NCI-H2081 treated with DMSO at 0.1 percent for 48 hours (cell line): ENCODE measurements at places on chromosomes 5 and 9.

GRCh38 chr9:108812396-108813025, 43.3 kb downstream of the ACTL7B start:
- DNase-seq: no peak

- DNase-seq: no peak
Measured at GRCh38 chr9:128056887-128057723, 10.0 kb downstream of the NAIF1 start.

GRCh38 chr5:124494540-124495116, 251.8 kb downstream of the ZNF608 start:
- no peak for DNase-seq

GRCh38 chr9:37364751-37365360, 57.6 kb upstream of the GRHPR start:
- no peak for DNase-seq

DNA sequence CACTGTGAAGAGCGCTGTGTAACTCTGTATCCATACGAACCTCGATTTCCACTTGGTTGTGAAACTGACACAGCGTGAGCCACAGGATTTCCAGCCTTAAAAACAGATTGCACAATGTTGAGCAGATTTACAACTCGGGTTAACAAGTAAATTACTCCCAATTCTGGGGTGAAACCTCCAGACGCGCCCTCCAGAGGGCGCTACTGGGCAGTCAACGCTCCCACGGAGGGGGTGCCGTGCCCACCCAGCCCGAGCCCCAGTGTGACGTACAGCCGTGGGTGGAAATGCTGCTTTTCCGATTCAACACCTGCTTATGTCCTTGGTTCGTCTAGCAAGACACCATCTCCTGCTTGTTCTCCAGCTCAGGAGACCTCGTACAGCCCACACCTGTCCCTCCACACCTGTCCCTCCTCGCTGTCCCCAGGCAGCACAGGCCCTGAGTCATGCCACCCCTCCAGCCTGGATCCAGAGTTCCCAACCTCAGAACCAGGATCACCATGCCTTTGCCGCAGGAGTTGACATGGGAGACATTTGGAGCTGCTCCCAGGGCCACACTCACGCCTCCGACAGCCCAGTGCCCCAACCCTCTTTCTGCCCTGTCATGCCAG, 34.4 kb upstream of the SLC6A3 start:
- DNase-seq: no peak

DNA sequence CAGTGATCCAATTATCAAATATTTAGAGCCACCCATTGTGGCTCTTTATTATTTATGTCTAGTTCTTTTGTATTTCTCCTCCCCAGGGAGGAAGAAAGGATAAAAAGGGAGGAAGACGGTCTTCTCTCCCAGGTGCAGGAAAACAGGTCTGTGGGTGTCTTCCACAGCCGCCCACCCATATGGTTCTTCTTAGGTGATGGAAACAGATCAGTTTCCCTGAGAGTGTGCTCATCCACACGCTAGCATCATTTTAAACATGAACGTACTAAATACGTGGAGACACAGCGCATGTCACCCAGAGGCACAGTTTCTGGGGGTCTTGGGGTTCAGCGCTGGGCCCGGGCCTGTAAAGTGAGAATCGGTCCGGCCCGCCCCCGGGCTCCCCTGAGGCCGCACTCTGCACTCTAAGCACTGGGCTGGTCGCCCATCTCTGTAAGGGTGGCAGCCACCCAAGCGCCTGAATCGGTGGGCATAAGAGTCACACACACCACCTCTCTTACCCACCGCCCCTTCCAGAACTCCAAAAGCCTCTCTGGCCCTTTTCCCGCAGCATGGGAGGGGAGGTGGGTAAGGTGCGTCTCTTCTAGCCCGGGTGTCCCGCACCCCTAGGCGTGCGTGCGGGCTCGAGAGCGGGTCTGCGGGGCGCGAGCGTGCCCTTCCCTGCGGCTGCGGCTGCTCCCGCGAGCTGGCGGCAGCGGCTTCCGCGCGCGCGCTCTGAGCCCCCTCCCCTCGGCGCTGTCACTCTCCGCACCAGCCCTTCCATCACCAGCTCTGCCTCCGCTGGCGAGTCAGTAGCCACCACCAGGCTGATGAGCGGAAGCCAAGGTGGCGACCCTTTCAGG, 1.3 kb downstream of the PTCH1 start:
- DNase-seq: no peak

GRCh38 chr5:156432830-156433105, 105.8 kb downstream of the SGCD start:
- no peak for DNase-seq

- DNase-seq: no peak
Measured at GRCh38 chr5:58088941-58089340, 370.9 kb downstream of the PLK2 start.

GRCh38 chr5:142572006-142572405, 113.9 kb downstream of the FGF1 start:
- no peak for DNase-seq

GRCh38 chr5:53782620-53783019, 222.2 kb downstream of the NDUFS4 start:
- no peak for DNase-seq

DNA sequence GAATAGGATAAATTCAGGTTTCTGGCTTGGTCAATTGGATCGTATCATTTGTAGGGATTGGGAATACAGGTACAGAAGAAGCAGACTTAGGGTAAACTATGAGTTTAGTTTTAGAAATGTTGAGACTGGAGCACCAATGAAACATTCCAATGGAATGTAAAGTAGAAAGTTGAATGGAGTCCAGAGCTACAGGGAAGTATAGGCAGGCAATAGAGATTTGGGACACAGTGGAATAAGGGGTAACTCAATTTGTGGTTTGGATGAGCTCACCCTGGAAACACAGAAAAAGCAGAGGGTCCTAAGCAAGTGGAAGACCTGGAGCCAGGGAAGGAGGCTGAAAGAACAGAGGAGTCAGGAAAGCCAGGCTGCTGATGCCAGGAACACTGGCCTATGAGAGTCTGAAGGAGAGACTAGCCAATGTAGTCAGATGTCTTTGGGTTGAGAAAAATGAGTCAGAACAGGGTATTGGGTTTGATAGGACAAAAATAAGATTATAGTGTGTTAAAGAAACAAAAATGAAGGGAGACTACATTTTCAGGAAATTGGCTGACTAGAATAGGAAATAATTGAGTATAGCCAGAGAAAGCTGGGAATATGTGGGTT, 72.8 kb downstream of the STARD4 start:
- DNase-seq: no peak

- no peak for DNase-seq
Measured at GRCh38 chr5:43171451-43171850, 20.6 kb upstream of the NIM1K start.

DNA sequence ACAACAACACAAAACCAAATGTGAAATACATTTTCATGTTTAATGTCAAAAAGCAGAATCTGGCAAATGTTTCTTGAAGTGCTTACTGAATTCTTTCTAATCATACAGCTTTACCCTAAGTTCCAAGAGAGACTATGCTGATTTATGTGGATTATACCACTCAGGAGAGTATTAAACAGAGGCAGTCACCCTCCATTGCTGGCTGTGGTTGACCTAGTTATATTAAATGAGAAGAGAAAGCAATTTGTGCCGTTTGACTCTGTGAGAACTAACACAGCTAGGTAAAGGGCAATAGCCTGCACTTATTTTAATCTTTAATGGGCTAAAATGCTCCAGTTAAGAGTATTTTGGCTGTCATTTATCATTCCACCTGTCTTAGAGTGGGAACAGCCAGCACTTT, 62.6 kb downstream of the ELL2 start:
- DNase-seq: no peak

DNA sequence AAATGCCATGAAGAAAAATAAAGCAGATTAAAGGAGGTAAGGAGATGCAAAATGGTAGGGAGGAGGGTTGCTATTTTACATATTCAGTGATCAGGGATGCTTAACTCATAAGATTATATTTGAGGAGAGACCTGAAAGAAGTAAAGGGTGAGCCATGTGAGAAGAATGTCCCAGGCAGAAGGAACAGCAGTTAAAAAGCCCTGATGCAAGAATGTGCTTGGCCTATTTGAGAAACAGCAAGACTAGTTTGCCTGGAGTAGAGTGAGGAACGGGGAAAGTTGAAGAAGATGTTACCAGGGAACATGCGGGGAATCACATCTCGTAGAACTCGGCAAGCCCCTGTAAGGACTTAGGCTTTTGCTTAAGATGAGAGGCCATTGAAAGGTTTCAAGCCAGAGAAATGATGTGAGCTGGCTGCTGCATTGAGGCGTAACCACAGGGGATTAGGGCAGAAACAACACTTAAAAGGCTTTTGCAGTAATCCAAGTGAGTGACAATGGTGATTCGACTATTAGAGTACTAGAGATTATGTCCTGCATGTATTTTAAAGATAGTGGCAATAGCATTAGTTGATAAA, 198.7 kb downstream of the VPS13A start:
- DNase-seq: no peak

GRCh38 chr5:4802044-4802443, 338.1 kb upstream of the ADAMTS16 start:
- DNase-seq: no peak

- DNase-seq: no peak
Measured at GRCh38 chr5:166329149-166329800, 1962.2 kb upstream of the WWC1 start.

GRCh38 chr9:37290366-37290939, 132.0 kb upstream of the GRHPR start:
- DNase-seq: no peak

GRCh38 chr5:74424162-74424868, 216.2 kb downstream of the ENC1 start:
- DNase-seq: no peak

- DNase-seq: no peak
Measured at GRCh38 chr5:172528440-172528839, 74.1 kb upstream of the SH3PXD2B start.
